Karpas-422 (cell line): ENCODE measurements at places on chromosomes 12 and 14. TPM values are rescaled to one million over a fixed set of nuclear protein-coding genes. Genes with fewer than 3 reads are reported as not detected.

HSPA2 gene
- 0.15 and 0.22 TPM in 2 replicates for total RNA-seq

ANKRD33 gene
- total RNA-seq: not detected in 2 replicates

RFLNA gene
- not detected in 2 replicates for total RNA-seq

FOXM1 gene
- 15.4 and 20.8 TPM in 2 replicates for total RNA-seq

FOXG1 gene
- total RNA-seq: not detected in 2 replicates

FAR2 gene
- not detected in 2 replicates for total RNA-seq

ARHGEF40 gene
- total RNA-seq: 2.2 TPM in 2 replicates

CRACR2A gene
- 22.3 and 29.3 TPM in 2 replicates for total RNA-seq

IAPP gene
- not detected in 2 replicates for total RNA-seq
